Stimulated activated CD4-positive, alpha-beta T cell treated with anti-CD3 and anti-CD28 coated beads, TNF-alpha, amount 100 ng/mL, for 24 hours (primary cell): ENCODE measurements at places on chromosomes 5 and 9.

DNA sequence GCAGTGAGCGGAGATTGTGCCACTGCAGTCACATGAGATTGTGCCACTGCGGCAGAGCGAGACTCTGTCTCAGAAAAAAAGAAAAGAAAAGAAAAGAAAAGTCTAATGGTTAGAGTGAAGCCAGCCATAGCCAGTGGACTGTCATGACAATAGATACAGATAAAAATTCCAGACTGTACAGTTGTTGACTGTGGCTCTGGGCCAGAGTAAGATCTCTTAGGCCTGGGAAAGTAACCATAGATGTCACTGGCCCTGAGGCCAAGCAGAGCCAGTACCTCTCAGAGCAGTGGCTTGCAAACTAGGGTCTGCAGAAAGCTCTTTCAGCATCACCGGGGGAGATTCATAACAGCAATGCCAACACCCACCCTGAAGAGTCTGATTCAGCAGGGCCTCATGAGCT lies 44.1 kb upstream of the SUB1 start:
- no peak for DNase-seq

DNA sequence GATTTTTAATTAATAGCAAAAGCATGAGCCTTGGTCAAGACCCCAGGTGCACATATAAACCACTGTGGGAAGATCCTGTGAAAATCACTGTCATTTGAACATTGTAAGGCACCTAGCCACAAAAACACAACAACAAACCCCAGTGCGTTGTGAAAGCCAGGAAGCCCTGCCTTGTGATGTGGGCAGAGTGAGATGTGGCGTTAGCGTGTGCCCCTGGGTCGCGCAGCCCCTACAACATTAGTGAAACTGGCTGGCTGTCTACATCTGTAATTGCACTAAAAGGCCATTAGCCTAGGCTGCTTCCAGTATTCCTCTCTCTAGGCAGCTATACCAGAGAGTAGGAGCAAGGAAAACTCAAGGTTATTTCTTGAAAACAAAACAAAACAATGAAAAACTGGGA lies 21.1 kb upstream of the PDZD2 start:
- no peak for DNase-seq

- no peak for DNase-seq
Observed at GRCh38 chr9:127987103-127987614, 6.4 kb upstream of the EEIG1 start.

GRCh38 chr5:158080112-158080511 lies 221.2 kb upstream of the CLINT1 start:
- no peak for DNase-seq

DNA sequence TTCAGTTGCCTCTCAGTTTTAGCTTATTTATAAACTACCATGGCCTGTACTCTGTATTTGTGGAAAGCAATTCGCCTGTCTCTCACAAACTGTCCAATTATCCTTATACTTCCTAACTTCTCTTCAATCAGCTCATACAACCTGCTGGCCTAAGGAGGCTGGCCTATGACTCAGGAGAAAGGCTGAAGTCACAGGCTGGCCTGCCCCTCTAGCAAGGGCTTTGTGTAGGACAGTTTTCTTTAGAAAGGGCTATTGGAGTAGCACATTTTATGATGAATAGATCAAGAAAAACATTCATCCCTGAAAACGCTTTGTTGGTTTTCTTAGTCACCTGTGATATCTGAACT lies 988.7 kb upstream of the ARRDC3 start:
- no peak for DNase-seq

GRCh38 chr5:39933061-39933460 lies 508.3 kb upstream of the DAB2 start:
- DNase-seq, result no peak

GRCh38 chr9:124285903-124286291 lies 28.1 kb downstream of the NEK6 start:
- DNase-seq, result no peak

DNA sequence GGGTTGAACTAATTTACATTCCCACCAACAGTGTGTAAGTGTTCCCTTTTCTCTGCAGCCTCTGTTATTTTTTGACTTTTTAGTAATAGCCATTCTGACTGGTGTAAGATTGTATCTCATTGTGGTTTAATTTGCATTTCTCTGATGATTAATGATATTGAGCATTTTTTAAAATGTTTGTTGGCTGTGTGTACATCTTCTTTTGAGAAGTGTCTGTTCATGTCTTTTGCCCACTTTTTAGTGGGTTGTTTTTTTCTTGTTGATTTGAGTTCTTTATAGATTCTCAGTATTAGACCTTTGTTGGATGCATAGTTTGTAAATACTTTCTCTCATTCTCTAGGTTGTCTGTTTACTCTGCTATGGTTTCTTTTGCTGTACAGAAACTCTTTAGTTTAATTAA lies 101.6 kb downstream of the NIPBL start:
- no peak for DNase-seq

DNA sequence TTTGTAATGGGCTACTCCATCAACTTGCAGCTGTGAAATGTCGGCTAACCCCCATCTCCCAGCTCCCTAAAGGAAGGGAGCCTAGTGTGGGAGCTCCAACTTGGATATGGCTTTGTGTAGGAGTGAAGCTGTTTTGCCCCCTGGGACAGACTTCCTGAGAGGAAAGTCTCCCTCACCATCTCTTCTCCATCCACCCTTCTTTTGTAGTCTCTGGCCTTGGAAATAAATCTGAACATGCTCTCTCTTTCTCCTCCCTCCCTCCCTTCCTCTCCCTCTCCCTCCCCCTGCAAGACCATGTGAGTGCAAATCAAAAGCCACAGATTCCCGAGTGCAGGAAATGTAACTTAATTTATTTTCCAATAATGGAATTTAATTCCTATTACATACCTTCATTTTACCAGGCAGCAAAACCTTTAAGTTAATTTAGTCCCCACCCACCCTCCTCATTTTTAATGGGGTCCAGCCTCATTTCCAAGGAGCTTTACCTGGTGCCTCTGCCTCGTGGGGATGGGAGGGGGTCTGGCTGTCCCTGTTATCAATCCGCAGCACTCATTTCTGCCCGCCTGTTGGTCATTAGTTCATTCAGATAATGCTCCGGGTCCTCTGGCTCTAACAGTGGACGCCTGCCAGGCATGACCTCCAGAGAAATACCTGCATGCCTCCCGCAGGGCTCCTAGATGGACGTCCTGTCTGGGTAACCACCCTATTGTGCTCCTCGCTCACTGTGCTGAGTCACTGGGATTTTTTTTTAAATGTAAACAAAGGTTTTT lies 122.9 kb upstream of the TAF11L2 start:
- DNase-seq, result no peak

DNA sequence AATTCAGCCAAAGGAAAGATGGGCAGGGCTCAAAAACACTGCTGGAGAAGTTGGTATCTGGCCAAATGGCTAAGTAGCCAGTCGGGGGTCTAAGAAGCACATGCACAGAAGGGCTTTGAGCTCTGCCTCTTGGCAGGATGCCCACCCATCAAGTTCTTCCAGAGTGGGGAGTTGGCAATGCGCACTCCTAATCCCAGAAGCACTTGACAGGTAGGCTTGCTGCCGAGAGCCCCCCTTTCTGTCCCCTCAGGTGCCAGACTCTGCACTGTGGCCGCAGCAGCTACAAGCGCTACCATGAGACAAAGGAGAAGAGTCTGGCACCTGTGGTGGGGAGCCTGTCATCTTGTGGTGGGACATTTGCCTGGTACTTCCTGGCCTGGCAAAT lies 252.9 kb upstream of the SLC24A2 start:
- DNase-seq, result no peak

DNA sequence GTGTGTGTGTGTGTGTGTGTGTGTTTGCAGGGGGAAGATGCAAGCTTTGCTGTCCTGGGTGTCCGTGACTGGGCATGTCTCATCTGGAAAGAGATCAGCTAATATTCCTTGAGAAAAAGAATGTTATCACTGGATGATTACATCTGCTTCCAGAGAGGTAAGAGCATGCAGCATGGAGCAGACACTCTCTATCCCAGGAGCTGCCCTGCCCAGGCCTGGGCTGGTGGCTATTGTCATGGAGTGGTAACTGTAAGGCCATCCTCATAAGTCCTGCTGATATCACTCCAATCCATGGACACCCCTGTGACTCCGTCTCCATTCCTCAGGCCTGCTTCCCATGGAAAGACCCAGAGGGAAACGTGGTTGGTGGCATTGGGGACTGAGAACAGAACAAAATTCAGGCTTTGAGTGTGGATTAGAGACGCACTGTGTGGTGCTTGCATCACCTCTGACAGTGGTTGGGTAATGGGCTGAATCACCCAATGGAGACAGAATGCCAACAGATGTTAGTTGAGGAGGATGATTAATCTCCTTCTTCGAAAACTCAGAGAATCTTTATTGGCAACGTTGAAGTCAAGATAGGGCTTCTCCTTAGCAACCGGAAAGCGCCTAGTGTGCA lies 52.0 kb upstream of the KCNIP1 start:
- no peak for DNase-seq

GRCh38 chr5:177555228-177555627 lies 865 bp upstream of the FAM193B start:
- DNase-seq, result no peak

GRCh38 chr5:90446961-90447360 lies 27.6 kb downstream of the MBLAC2 start:
- DNase-seq, result no peak

GRCh38 chr9:37925786-37926736 lies 22.1 kb upstream of the SLC25A51 start:
- DNase-seq, result no peak

GRCh38 chr9:88821033-88821745 lies 170.1 kb upstream of the S1PR3 start:
- DNase-seq, result no peak

GRCh38 chr9:97504381-97505216 lies 3.1 kb downstream of the TMOD1 start:
- no peak for DNase-seq
